ENCODE measurements at places on chromosomes 6 and 20.

- no peak for DNase-seq
These were observed 33.9 kb downstream of the PRDM1 start for GRCh38 chr6:106120006-106120405.

DNA sequence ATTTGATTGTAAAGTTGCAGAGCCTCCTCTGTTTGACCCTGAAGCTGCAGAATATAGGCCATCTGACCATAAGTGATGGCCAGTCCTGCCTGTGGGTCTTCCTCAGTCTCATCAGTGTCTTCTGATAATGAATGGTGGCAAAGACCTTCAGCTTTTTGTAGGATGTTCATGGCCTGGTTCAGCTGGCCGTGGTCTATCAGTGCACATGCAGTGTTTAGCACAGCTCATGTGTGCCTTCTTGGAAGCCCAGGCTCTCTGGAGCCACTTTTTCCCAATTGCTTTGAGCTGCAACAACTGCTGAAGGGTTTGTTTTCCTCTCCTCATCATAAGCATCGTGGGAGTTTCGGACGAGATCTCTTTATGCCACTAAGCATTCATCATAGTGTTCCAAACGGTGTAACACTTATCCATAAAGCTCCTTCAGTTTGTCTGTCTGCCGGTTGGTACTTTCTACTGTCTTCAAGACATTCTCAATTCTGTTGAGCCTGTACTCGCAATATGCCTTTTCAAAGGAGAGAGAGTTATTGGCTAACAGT, 70.1 kb upstream of the TULP4 start:
- DNase-seq = no peak

DNA sequence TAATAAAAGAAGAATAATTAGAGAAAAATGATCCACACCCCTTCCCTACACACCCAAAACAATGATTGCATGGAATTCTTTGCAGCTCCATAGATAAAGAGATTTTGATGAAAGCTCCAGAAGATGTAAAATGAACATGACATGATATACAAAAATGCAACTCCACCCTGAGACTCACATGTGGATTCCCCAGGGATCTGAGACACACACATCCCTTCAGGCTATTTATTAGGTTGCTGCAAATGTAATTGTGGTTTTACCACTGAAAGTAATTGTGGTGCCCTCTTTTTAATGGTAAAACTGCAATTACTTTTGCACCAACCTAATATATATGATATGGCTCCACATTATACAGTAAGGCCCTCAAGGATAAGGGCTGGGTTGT, 40.4 kb upstream of the TBC1D7 start:
- DNase-seq = no peak

DNA sequence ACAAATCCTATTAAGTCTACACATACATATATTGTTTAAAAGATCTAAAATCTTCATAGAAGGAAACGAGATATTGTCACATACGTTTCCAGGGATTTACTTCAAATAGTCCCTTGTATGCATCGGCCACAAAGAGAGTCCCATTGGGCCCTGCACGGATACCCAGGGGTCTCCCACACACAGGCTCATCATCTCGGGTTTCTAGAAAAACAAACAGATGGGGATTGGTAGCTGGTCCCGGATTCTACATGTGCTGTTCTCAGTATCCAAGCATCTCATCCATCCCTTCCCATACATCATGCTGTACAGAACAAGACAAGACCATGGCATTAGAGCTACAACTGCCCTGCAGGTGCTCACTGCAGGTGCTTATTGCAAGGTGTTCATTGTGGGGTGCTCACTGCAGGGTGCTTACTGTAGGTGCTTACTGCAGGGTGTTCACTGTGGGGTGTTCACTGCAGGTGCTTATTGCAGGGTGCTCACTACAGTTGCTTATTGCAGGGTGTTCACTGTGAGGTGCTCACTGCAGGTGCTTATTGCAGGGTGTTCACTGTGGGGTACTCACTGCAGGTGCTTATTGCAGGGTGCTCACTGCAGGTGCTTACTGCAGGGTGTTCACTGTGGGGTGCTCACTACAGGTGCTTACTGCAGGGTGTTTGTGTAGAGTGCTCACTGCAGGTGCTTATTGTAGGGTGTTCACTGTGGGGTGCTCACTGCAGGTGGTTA, 21.0 kb downstream of the APMAP start:
- no peak for DNase-seq

- no peak for DNase-seq
These were observed 1.0 kb downstream of the SCML4 start for GRCh38 chr6:107823047-107823557.
